T-helper 17 cell (primary cell): ENCODE measurements at places on chromosomes 7 and 10. TPM values are rescaled to one million over a fixed set of nuclear protein-coding genes. Genes with fewer than 3 reads are reported as not detected.

DNA sequence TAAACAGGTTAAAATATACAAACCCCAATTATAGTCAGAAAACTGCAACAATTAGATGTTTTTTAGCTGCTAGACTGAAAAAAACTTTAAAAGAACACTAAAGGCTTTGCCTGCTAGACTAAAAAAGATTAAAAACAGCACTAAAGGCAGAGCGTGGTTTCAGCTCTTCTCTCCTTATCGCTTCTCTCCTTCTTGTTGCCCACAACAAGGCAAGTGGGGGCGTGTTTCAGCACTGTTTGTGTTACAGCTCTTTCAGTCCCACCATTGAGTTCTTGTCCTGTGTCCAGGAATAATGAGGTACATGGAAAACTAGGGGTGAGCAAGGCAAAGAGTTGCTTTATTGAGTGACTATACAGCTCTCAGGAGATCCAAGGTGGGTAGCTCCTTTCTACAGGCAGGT, 112.3 kb downstream of the HPSE2 start:
- H3K4me1 ChIP-seq, result no peaks in the 10 kb centered on the region
- H3K4me3 ChIP-seq, result no peak overlapping the region
- H3K36me3 ChIP-seq, result no peaks in the 10 kb centered on the region
- no peak overlapping the region for H3K27ac ChIP-seq
- no peaks in the 10 kb centered on the region for H3K27me3 ChIP-seq

DNA sequence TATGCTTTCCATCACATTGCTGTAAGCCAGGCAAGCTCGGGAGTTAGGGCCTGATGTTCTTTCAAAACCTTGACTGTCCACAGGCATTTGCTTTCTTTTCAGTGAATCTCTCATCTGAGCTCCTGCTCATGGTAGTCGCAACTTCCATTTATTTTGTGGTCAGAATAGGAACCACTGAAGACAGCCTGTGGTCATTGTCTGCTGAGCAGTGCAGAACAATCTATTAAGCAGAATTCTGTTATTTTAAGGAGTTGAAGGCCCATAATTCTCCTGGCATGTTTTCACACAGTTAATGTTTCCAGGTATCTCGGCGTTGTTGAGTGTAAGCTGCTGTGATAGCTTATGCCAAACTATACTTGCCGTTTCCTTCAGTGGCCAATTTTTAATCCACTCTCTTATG, 491.1 kb upstream of the AKR1E2 start:
- no peak overlapping the region for H3K27ac ChIP-seq
- no peaks in the 10 kb centered on the region for H3K36me3 ChIP-seq
- no peaks in the 10 kb centered on the region for H3K4me1 ChIP-seq
- no peak for DNase-seq

GRCh38 chr7:96708872-96709271, 774 bp downstream of the SEM1 start:
- peak overlapping the region; percentile 99 for H3K4me3 ChIP-seq
- no peaks in the 10 kb centered on the region for H3K27me3 ChIP-seq
- H3K27ac ChIP-seq, result peak overlapping the region; percentile 98

DNA sequence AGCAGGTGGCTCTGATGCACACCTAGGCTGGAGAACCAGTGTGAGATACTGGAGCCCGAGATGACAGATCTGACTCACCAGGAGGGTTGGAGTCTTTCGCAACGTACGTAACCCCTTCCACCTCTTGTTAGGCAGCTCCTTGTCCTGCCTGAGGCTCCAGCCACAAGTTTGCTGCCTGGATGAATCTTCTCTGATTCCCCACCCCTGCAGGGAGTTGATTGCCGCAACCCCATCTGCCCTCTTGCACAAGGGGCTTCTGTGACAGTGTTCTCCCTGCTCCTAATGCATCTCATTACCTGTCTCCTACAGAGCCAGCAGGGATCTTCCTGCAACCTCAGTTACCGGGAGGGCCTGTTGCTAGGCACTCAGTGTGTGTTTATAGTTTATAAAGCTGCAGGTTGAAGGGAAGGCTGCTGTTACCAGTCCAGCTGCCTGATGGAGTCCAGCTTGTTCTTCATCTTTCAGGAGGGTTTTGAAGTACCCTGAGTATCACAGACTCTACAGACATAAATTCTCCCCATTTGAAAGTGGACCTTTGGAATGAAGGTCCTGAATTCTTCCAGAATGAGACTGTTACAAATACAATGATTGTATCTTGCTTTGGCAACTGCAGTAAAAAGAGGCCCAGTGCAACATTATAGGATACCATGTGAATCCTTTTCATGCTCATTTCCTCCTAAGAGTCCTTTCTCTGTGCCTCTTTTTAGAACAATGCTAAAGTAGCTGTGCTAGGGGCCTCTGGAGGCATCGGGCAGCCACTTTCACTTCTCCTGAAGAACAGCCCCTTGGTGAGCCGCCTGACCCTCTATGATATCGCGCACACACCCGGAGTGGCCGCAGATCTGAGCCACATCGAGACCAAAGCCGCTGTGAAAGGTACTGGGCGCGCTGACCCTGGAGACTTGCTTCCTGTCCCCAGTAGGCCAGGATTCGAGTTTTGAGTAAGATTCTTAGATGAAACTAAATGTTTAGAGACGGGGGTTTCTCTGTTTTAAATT, 6.5 kb downstream of the MDH2 start:
- DNase-seq, result no peak
- peaks cover 6% of the 10 kb centered on the region for H3K36me3 ChIP-seq
- H3K27me3 ChIP-seq, result no peaks in the 10 kb centered on the region
- H3K27ac ChIP-seq, result peak overlapping the region; percentile 57
- H3K4me3 ChIP-seq, result no peak overlapping the region

- DNase-seq, result no peak
- H3K4me1 ChIP-seq, result no peaks in the 10 kb centered on the region
- H3K27me3 ChIP-seq, result peaks cover 17% of the 10 kb centered on the region
- H3K36me3 ChIP-seq, result no peaks in the 10 kb centered on the region
These were observed 65.0 kb upstream of the PFKP start for GRCh38 chr10:3002304-3002703.

DNA sequence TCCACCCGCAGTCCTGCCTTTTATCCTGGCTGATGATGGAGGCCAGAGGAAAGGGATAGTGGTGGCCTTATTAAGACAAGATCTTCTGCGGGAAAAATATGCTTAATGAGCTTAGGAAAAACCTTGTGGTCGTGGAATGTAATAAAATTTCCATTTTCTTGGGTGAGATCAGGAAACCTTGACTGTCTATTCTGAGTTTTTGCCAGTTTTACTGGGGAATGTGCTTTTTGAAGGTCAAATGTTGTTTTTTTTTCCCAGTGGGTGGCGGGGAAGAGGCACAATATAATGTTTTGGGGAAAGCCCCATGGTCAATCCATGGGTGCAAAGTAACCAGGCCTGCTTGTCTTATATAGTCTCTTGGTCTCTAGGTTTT, 118.5 kb downstream of the CREB5 start:
- H3K27me3 ChIP-seq, result no peaks in the 10 kb centered on the region
- H3K4me3 ChIP-seq, result no peak overlapping the region
- no peak for DNase-seq
- H3K36me3 ChIP-seq, result no peaks in the 10 kb centered on the region
- no peaks in the 10 kb centered on the region for H3K4me1 ChIP-seq
- no peak overlapping the region for H3K27ac ChIP-seq

DNA sequence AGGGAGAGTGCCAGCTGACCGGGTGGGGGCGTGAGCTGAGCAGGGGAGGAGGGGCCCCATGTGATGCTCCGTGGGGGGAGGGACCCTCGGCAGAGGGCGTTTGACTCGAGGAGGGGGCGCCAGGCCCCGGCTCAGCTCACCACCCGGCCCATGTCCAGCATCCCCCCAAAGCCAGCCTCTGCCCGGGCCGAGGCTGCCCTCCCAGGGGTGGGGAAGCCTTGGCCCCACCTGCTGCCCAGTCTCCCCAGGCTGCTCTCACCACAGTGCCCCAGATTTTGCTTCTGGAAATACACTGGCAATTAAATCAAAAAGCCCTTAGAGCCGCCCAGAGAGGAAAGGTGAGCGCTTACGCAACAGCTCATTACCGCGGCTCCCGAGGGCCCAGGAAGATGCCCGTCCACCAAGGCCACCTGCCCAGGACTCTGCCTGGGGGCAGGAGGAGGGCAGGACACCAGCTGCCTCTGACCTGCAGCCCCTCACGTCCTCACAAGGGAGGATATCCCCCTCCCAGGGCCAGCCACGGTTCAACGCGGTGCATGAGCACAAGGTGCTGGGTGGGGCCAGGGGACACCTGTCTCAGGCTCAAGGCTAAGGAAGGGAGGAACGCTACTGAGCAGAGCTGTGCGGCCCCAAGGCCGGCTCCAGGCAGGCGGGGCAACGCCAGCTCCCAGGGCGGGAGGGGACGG, 70.0 kb upstream of the INPP5A start:
- H3K27ac ChIP-seq, result no peak overlapping the region
- no peak for DNase-seq
- no peaks in the 10 kb centered on the region for H3K36me3 ChIP-seq
- no peaks in the 10 kb centered on the region for H3K4me1 ChIP-seq

DNA sequence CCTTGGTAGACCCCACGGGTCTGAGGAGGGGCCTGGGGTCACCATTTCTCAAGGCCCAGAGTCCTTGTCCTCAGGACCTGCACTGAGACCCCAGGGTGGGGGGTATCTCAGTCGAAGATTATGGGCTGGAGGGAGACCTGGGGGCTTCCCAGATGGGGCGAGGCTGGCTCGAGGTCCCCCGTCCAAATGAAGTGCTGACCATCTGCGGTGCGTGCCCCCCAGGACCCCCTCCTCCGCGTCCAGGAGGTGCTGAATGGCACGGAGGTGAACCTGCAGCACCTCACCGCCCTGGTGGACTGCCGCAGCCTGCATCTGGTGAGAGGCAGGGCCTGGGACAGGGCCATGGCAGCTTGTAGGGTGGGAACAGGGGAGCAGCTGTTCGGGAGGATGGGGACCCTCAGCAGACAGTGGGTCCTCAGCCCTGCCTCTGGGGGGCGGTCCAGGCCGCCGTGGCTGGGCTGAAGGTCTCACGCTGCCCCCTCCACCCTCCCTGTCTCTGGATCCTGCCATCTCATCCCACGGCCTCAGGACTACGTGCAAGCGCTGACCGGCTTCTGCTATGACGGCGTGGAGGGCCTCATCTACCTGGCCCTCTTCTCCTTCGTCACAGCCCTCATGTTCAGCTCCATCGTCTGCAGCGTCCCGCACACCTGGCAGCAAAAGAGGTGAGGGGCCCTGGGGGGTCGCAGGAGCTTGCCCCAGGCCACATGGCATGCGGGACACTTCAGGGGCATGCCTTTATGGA, 24.3 kb downstream of the TTYH3 start:
- H3K4me1 ChIP-seq, result no peaks in the 10 kb centered on the region
- H3K27me3 ChIP-seq, result no peaks in the 10 kb centered on the region
- no peaks in the 10 kb centered on the region for H3K36me3 ChIP-seq
- no peak overlapping the region for H3K27ac ChIP-seq
- H3K4me3 ChIP-seq, result no peak overlapping the region

DNA sequence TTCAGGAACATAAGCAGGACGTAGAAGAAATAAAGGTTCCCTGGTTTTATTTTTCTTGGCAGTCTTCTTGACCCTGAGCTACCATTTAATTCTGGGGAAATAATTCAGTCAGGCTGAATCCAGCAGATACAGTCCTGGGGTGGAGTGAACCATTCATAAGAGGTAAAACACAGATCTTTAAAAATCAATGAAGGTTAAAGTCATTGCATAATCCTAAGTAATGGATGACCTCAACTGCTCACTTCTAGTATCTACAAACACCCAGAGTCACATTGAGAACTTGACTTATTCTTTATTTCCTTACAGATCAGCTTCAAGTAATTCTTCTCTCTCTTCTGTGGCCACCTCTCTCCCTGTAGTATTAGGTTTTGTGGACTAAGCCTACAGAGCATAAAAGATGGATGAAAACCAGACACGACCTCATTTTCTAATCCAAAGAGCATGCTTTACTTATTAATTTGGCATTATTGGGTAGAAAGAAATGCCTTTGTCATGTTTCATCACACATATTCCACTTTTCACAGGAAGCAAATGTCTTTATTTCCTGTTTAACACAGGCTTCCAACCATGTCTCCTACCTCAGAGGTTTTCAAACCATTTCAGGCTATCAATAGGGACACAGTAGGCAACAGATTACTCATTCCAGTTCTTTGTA, 182.3 kb upstream of the IMMP2L start:
- peaks cover 17% of the 10 kb centered on the region for H3K27me3 ChIP-seq
- no peaks in the 10 kb centered on the region for H3K36me3 ChIP-seq
- no peak for DNase-seq

GRCh38 chr7:137930581-137930980, 71.3 kb downstream of the CREB3L2 start:
- H3K4me1 ChIP-seq, result peaks cover 37% of the 10 kb centered on the region
- H3K27ac ChIP-seq, result peak overlapping the region; percentile 29
- no peak for DNase-seq
- H3K36me3 ChIP-seq, result peaks cover 9% of the 10 kb centered on the region

UCMA gene
- not detected for total RNA-seq

LRRC17 gene
- not detected for total RNA-seq

SLC26A4 gene
- total RNA-seq, result 0.21 TPM

TMEM26 gene
- not detected for total RNA-seq

CDHR1 gene
- 0.12 TPM for total RNA-seq

FZD1 gene
- 0.17 TPM for total RNA-seq

CARD11 gene
- 155 TPM for total RNA-seq
